Fibroblast of skin of right quadriceps (primary cell): ENCODE measurements at places on chromosomes 16 and 17.

DNA sequence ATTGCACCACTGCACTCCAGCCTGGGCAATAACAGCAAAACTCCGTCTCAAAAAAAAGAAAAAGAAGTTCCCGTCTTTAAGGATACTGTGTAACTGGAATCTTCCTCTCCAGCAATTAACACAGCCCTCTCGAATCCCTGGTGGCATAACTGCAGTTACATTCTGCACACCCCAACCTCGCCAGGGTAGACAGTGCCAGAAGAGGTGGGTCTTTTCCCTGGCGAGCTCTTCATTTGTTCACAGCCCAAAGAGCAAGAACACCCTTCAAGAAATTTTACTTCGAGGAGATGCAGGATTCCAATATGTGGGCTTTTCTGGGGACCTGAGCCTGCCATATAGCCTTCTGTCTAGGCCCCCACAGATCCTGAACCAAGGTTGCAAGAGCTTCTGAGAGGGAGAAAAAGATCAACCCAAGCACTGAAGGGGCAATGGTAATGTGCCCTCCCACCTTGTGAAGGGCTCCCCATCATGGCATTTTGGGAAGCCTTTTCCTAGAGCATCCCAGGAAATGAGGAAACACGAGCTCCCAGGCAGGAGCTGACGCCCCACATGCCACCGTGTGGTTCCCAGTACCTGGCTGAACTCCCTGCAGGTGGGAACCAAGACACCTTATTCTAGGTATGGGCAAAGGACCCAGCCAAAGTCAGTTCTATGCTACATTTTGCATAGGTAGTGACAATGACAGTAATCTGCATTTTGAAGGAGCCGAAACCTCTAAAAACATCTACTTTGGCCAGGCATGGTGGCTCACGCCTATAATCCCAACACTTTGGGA, 26.9 kb downstream of the TK2 start:
- no peak for DNase-seq

- DNase-seq: no peak
These were observed 552 bp downstream of the C17orf58 start for GRCh38 chr17:67995570-67996263.

- DNase-seq: peak; percentile 78
These were observed 70.1 kb downstream of the COPRS start for GRCh38 chr17:31788956-31789355.

GRCh38 chr16:86997058-86997457, 320.1 kb downstream of the C16orf95 start:
- no peak for DNase-seq

DNA sequence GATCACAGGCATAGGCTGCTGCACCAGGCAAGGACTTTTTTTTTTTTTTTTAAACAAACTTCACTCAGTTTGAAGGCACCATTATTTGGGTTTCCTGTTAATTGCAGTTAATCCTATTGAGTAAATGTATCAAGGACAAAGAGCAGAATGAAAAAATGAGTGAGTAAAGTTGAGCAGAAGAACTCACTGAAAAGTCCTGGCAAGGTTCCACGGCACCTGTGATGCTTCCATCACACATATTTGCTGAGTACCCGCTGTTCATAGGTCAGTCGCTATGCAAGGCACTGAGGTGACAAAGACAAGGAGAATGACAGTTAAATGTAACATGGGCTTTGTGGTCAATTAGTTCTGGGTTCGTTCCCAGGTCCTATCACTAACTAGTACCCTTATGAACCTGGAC, 670.0 kb downstream of the MAF start:
- DNase-seq: no peak

GRCh38 chr16:2432286-2432685, 3.0 kb downstream of the CCNF start:
- no peak for DNase-seq

DNA sequence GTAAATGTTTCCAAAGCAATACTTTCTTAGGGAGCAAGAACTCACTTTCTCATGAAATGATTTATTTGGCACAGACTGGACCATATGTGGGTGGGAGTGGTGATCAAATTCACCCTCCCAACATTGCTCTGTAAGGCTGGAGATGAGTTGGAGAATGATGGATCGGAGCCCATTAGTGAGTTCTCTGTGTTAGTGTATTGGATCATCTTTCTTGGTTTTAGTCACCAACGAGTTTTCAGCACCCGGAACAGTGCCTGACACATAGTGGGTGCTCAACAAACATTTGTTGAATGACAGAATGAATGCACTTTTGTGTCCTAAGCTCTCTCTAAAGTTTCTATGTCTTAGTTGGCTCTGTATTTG, 104.5 kb upstream of the FAM20A start:
- no peak for DNase-seq
